ENCODE measurements at places on chromosomes 2 and 18. TPM values are rescaled to one million over a fixed set of nuclear protein-coding genes. Genes with fewer than 3 reads are reported as not detected.

Gene SERPINB13
- not detected for total RNA-seq

- peak; percentile 26 for DNase-seq
These were observed 12.2 kb downstream of the PLB1 start for GRCh38 chr2:28507796-28508764.

DNA sequence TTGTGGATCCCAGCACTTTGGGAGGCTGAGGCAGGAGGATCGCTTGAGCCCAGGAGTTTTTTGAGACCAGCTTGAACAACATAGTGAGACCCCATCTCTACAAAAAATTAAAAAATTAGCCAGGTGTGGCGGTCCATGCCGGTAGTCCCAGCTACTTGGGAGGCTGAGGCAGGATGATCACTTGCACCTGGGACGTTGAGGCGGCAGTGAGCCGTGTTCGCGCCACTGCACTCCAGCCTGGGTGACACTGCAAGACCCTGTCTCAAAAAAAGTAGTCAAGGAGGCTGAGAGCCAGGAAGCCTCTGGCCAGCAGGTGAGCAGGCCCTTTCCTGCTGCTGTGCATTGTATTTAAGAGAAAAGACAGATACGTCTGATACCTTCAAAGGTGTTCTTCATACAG lies 11.1 kb upstream of the PROC start:
- no peak for DNase-seq

GRCh38 chr18:7889515-7889914 lies 322.4 kb downstream of the PTPRM start:
- no peak for DNase-seq

Gene RMND5A
- total RNA-seq: 28.4 TPM

GRCh38 chr2:30149513-30149912 lies 2.7 kb downstream of the YPEL5 start:
- no peak for DNase-seq

Gene VAMP8
- total RNA-seq: 131 TPM

Gene SKOR2
- not detected for total RNA-seq

Gene RFTN2
- total RNA-seq: not detected

Data from activated CD4-positive, alpha-beta T cell treated with anti-CD3 and anti-CD28 coated beads, Interleukin-2, amount 10 ng/mL, durations not matched to agents 7 days and 5 days (primary cell).